NCI-H187 treated with DMSO at 0.1 percent for 48 hours (cell line): ENCODE measurements at places on chromosomes 13 and 19.

- DNase-seq: no peak
Observed at GRCh38 chr13:37816276-37816675, 53.3 kb downstream of the TRPC4 start.

- DNase-seq: no peak
Observed at GRCh38 chr13:51380269-51380668, 40.8 kb downstream of the SERPINE3 start.

DNA sequence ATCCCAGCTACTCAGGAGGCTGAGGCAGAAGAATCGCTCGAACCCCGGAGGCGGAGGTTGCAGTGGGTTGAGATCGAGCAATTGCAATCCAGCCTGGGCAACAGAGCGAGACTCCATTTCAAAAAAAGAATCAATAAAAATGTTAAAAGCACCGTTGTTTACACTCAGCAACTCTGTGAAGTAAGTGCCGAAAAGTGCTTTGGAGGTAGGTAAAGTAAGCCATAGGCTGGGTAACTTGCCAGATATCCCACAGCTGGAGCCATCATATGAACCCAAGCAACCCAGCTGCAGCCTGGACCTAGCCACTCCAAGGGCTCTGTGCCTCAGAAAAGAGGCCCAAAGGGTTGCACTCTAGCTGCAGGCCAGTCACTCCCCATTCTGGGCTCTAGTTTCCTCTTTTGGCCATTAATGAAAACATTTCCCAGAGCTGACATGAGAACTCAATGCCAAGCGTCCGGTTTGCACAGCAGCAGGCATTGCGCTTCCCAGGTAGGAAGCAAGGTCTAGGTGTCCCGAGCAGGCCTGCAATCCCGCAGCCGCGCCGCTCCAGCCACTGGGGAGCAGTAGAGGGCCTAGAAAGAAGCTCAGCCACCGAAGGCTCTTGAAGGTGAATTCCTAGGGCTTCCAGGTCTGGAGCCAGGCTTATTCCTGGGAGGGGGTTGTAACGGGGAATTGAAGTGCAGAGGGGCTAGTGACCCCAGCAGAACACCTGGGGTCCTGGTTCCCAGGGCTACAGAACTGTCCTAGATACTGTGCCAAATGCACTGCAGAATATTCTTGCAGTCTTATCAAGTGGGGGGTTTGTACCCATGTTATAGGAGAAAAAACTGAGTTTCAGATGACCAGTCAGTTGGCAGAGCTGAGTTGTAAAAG lies 4.1 kb upstream of the CD79A start:
- DNase-seq: peak; percentile 37

DNA sequence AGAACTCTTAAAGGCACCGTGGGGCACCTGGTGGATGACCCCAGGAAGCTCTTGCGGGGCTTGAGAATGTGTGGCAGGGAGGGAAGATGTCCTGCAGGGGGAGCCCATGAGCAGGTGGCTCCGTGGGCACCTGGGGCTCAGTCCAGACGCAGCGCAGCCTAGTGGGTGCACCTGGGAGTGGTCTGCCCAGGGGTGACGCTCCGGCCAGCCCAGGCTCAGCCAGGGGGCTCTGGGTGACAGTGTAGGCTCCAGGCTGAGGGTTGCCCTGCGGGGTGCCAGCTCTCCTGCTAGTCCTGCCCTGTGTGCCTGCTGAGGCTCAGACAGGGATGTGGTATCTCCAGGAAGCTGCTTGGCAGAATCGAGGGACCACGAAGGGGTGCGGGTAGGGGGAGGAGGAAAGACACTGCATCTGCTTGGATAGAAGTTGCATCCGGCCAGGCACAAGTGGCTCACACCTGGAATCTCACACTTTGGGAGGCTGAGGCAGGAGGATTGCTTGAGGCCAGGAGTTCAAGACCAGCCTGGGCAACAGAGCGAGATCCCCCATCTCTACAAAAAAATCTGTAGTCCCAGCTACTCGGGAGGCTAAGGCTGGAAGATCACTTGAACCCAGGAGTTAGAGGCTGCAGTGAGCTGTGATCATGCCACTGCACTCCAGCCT lies 15.0 kb upstream of the PGLS start:
- DNase-seq: no peak

- DNase-seq: no peak
Observed at GRCh38 chr19:18798384-18799352, 7.6 kb upstream of the COMP start.

GRCh38 chr13:30712536-30713532 lies 22.5 kb upstream of the ALOX5AP start:
- no peak for DNase-seq

- no peak for DNase-seq
Observed at GRCh38 chr13:73058432-73058735, 421 bp upstream of the KLF5 start.

DNA sequence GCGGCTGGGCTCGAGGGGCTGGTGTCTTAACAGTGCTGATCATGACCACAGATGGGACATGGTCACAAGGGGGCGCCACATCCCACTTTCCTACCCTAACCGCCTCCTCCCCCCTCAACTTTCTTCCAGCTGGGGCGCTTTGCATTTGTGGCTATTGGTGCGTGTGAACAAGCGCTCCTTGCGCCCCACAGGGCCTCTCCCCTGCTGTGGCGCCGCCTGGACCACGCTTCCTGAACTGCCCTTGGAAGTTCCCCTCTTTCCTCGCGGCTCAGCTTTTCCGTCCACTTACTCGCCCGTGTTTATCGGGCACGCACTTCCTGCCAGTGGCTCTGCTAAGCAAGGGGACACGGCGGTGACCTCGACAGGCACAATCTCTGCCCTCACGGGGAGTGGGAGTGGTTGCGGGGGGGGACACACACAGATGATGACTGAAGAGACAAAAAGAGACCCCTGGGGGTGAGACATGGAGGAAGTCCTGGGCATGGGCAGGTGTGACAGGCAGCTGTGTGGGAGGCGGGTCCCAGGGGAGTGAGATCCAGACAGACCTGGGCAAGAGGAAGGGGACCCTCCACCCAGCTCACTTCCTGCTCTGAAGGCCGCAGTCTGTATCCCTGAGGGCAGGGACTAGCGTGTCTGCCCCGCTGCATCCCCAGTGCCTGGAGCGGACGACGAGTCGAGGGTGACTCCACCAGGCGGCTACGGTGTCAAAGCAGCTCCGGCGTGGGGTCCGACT lies 40.3 kb downstream of the ZNF787 start:
- DNase-seq: no peak
